ENCODE measurements at places on chromosomes 1 and 21.
A peak's percentile ranks its signal among the peaks of the same experiment; 100 is the strongest.

DNA sequence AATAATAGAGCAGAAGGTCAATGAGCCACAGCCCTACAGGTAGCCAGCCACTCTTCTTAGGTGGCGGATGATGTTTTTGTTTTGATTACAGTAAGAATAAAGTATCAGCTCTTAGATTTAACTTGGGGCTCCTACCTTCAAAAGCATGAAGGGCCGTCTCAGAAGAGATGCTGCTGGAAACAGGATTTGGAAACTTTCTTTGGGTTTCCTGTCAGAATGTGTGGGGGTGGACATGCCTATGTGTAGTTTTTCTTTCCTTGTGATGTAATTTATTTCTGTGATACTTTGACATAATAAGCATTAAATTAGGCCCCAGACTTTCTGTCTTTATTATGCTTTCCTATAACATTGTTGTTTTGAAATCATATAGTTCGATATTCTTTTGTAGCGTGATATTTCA lies 1.5 kb downstream of the RAP1A start:
- DNase-seq, result no peak

DNA sequence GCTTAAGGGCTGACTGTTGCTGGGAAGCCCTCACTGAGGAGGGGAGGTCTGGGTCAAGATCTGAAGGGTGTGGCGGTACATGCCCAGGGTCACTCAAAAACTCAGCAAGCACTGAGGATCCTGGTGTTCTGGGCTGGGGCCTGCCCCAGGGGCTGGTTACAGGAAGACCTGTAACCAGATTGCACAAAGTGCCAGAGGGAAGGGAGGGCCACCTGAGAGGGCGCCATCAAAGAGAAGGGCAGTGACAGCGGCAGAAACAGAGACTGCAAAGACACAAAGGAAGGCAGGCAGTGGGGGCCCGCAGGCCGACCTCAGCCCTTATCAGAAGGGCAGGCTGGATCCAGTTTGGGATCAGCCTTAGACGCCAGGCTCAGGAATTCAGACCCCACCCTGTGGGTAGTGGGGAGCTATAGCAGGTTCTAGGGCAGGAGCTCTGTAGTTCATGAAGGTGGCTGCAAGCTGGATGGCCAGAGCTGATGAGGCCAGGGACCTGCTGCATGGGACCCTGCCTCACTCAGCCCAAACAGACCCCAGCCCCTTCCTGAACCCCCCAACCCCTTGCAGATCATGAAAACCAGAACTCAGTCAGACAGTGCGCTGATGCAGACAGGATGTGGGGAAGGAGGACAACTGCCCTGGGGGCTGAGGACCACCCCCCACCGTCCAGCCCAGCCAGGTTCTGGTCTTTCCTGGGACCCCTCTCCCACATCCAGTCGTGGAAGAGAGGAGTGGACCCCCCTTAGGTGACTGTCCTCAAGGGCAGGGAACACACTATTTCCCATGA lies 3.9 kb downstream of the SH2D5 start:
- no peak for DNase-seq

DNA sequence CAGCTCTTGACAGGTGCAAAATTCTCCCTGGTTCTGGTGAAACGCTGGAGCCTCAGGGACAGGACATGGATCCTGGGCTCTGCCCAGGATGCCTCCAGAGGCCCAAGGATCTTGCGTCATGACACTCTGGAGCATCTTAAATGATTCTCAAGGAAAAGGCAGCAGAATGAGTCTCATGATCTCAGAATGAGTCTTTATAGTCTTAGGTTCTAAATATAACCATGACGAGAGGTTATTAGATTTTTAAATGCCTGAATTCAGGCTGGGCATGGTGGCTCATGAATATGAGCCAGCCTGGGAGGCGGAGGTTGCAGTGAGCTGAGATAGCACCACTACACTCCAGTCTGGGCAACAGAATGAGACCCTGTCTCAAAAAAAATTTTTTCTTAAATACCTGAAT lies 55.5 kb downstream of the ECE1 start:
- no peak for DNase-seq

GRCh38 chr1:202291961-202292712 lies 49.6 kb downstream of the UBE2T start:
- peak; percentile 31 for DNase-seq

Data from DMS79 treated with DMSO at 0.1 percent for 48 hours (cell line).